ENCODE measurements at places on chromosomes 7 and 10.
A peak's percentile ranks its signal among the peaks of the same experiment; 100 is the strongest.

DNA sequence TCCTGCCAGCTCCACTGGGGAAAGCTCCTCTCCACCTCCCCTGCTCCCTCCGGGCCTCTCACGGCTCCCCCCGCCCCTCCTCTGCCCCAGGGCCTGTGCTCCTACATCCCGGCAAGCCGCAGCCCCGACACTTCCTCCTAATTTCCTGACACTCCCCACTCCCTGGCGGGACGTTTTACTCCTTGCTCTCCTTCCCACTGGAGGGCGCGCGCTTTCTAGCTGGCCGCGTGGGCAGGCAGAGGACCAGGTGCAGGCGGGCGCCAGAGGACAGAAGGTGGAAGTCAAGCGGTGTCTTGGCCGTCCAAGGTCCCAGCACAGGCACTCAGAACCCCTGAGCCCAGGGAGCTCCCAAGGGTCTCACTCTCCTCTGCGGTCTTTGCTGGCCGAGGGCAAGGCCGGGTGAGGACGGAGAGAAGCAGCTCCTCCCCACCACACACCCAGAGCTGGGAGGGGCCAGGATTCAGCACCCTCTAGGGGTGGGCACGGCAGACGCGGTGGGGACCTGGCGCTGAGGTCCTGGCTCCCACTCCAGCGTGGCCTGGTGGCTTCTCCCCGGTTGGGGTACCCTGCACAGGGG, 19.1 kb downstream of the ADAM8 start:
- peak; percentile 32 for DNase-seq

- DNase-seq = no peak
Measured at GRCh38 chr10:34918776-34919315, 103.8 kb upstream of the PARD3 start.

DNA sequence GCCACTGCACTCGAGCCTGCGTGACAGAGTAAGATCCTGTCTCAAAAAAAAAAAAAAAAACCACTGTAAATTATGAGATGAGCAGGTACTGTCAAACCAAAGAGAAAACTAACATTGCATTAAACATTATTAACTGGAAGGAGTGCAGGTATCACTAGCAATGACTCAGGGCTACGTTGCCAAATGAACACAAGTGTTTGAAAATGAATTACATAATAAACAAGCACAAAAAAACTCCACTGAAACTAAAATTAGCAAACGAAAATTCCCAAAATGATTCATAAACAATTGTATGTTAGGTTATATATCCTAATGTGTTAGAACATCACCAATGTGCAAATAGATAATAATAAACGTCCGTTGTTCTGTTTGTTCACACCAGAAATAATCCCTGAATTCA, 42.8 kb downstream of the NSUN6 start:
- no peak for DNase-seq

GRCh38 chr10:14586901-14587300, 187.8 kb downstream of the FAM107B start:
- DNase-seq = peak; percentile 86

GRCh38 chr10:124206616-124207015, 113.2 kb upstream of the CHST15 start:
- DNase-seq = no peak

All from CD4-positive, alpha-beta T cell treated with Interferon gamma for 1 hour (primary cell).